Epithelial cell of prostate (primary cell): ENCODE measurements at places on chromosomes 11 and 22.
A peak's percentile ranks its signal among the peaks of the same experiment; 100 is the strongest.

DNA sequence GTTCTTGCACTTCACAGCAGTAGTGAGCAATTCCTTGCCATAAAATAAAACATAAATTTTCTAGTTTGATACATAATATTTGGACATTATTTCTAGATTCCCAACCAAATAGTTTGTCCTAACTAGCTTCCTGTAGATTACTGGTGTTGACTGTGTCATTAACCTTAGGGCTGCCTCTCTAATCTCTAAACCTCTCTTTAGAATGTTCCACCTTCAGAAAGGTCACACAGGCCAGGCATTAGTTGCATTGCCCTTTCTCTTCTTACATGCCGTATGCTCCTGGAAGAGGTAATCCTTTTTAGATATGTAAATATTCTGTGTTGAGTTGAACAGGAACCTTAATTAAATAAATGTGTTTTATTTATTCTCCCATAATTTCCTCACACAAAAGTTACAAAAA, 904.9 kb upstream of the CNTN5 start:
- no peak for DNase-seq

GRCh38 chr11:125132071-125132470, 20.6 kb upstream of the TMEM218 start:
- DNase-seq, result no peak

DNA sequence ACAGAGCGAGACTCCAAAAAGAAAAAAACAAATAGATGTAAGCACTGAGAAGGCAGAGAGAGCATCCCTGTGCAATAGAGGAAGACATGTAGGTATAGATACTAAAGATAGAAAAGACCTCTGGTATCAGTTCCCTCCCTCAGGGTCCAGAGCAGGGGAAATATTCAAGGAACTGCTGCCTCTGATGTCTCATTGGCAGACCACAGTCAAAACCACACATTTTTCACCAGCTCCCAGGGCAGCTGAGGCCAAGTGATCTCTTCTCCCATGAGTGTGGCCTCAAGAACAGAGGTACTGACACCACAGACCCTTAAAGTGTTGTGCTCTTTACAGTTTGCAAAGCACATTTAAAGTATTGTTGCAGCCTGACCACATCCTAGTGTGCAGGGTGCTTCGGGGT, 288.5 kb downstream of the NTM start:
- no peak for DNase-seq

GRCh38 chr11:6201481-6201880, 2.5 kb downstream of the OR52W1 start:
- no peak for DNase-seq

DNA sequence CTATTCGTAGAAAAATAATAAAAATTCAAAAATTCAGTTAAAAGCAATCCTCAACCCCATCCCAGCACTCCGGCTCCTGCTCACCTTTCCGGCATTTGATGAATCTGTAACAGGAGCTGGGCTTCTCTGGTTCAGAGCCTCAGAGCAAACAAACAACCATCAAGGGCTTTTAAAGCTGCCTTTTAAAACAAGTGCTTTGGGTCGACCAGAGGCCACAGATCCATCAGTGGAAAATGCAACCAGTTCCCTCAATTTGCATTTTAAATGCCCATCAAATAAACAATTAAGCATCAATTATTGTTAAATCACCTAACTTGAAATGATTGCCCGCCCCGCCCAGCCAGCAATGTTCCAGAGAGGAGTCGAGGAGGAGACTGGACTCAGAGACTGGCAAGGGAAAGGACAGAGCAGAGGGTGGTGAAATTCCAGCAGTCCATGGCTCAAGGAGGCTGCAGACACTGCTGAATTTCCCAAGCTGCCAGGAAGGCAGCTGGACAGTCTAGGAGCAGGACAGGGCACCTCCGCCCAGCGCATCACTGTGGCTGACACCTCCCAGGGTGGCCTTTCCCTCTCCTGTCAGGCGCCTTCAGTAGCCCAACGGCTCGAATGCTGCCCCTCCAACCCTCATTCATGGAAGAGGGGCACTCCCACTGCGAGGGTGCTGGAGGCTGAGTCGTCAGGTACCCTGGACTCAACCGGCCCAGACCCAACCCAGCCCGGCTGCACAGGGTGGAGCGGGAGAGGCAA, 7.5 kb downstream of the FXYD6 start:
- no peak for DNase-seq

- no peak for DNase-seq
These were observed 49.7 kb upstream of the VPREB1 start for GRCh38 chr22:22194931-22195264.

GRCh38 chr11:65170058-65170534, at the start of gene SPDYC:
SPDYC (plus strand) TSS chr11:65170233; CDS start chr11:65171358, 1,125 bp downstream.
- no peak for DNase-seq

- DNase-seq, result no peak
These were observed 92.5 kb downstream of the APIP start for GRCh38 chr11:34823639-34824038.

DNA sequence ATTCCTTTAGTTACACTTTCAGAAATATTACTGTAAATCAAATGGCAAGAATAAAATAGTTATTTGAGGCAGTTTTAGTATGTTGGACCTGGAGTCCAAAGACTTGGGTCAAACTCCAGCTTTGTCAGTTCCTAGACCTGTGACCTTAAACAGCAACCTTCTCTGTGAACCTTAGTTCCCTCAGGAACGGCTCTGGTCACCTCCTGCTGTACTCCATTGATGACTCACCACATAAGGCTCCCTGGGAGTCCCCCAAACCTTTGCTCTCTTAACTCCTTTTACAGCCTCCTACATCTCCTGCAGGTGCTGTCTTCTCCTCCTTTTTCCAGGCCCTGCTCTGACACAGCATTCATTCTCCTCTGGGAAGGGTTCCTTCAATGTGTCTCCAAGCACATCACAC, 29.1 kb downstream of the LIMK2 start:
- no peak for DNase-seq

GRCh38 chr11:113907152-113907551, 2.6 kb downstream of the HTR3B start:
- DNase-seq, result no peak

- peak; percentile 89 for DNase-seq
These were observed 30.4 kb upstream of the MICAL2 start for GRCh38 chr11:12079726-12080556.

- DNase-seq, result no peak
These were observed 4.5 kb upstream of the JAML start for GRCh38 chr11:118229274-118229847.
